ENCODE measurements at places on chromosomes 13 and 19.

GRCh38 chr13:19862481-19863313 lies 752 bp downstream of the ZMYM5 start:
- H3K36me3 ChIP-seq, result peaks cover 4% of the 10 kb centered on the region
- H3K4me3 ChIP-seq, result peak overlapping the region; percentile 97
- peak overlapping the region; percentile 92 for H3K27ac ChIP-seq
- H3K27me3 ChIP-seq, result no peaks in the 10 kb centered on the region
- peak; percentile 37 for DNase-seq

DNA sequence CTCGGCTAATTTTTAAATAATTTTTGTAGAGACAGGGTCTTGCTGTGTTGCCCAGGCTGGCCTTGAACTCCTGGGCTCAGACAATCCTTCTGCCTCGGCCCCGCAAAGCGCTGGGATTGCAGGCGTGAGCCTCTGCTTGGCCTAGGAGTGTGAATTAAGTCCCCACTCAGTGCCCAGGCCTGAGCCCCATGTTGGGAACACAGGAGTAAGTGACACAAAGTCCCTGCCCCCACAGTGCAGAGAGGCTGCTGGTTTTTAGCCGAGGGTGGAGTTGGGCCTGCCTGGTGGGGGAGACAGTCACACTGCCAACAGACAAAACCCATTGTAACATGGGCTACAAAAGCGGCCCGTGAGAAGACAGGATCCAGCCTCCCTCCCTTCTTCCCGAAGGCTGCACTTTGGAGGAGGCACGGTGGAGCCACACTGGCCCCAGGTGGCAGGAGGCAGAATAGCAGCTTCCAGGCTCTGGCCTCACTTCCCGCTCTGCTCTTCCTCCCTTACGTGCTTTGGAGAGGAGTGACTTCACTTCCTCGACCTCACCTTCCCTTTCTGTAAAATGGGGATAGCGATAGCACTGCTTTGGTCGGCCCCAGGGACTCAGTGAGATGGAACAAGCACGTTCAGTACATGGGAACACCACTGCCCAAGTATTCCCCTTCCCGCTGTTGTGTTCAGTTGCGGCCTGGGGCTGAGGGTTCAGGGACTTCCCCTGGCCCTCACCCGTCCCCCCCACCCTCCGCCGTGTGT lies 15.2 kb upstream of the EHD2 start:
- peaks cover 7% of the 10 kb centered on the region for H3K4me1 ChIP-seq
- DNase-seq, result peak; percentile 44
- H3K4me3 ChIP-seq, result no peak overlapping the region
- no peak overlapping the region for H3K27ac ChIP-seq
- H3K27me3 ChIP-seq, result no peaks in the 10 kb centered on the region

DNA sequence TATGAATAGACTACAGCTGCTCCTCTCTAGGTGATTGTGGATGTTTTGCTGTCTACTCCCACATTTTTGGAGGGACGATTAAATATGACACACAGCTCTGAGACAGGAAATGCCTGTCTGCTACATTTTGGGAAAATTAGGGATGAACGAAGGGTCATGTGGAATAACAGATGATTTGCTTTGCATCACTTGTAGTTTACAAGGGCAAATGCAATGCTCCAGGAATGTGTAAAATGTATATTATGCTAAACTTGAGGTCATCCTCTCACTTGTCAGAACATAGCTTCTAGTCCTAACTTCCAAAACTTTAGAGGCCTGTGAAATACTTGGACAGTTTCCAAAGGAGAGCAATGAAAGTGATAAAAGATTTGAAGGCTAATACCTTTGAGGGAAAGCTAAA lies 284.2 kb upstream of the DACH1 start:
- no peaks in the 10 kb centered on the region for H3K4me1 ChIP-seq
- H3K27me3 ChIP-seq, result no peaks in the 10 kb centered on the region
- no peaks in the 10 kb centered on the region for H3K36me3 ChIP-seq
- no peak for DNase-seq
- H3K27ac ChIP-seq, result no peak overlapping the region

GRCh38 chr19:19602713-19603324 lies 15.7 kb downstream of the PBX4 start:
- no peaks in the 10 kb centered on the region for H3K36me3 ChIP-seq
- no peaks in the 10 kb centered on the region for H3K27me3 ChIP-seq
- DNase-seq, result no peak
- H3K4me1 ChIP-seq, result peaks cover 14% of the 10 kb centered on the region

DNA sequence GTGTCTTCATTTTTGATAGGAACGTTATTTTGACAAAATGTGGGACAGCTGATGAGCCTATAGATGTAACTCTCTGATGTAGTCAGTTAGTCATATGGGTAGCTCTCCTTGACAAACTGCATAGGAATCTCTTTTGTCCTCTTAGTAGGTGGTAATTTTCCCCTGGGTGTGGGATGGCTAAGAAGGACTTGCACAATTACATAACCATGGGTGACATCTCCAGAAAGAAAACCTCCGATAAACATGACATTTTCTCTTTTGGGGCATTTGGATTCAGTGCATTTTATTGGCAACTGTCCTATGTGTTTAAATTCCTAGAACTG lies 41.8 kb downstream of the IGFL3 start:
- peaks cover 3% of the 10 kb centered on the region for H3K36me3 ChIP-seq
- no peaks in the 10 kb centered on the region for H3K4me1 ChIP-seq
- DNase-seq, result no peak
- H3K27me3 ChIP-seq, result peaks cover 17% of the 10 kb centered on the region
- H3K27ac ChIP-seq, result no peak overlapping the region

GRCh38 chr13:84439108-84439507 lies 556.8 kb upstream of the SLITRK1 start:
- H3K27me3 ChIP-seq, result no peaks in the 10 kb centered on the region
- no peak overlapping the region for H3K4me3 ChIP-seq
- H3K27ac ChIP-seq, result no peak overlapping the region
- H3K36me3 ChIP-seq, result no peaks in the 10 kb centered on the region
- no peak for DNase-seq
- no peaks in the 10 kb centered on the region for H3K4me1 ChIP-seq

GRCh38 chr19:27794494-27795042 lies 1418.4 kb downstream of the UQCRFS1 start:
- peaks cover 18% of the 10 kb centered on the region for H3K4me1 ChIP-seq
- H3K27me3 ChIP-seq, result no peaks in the 10 kb centered on the region
- no peak for DNase-seq
- peak overlapping the region; percentile 95 for H3K4me3 ChIP-seq
- peak overlapping the region; percentile 41 for H3K27ac ChIP-seq

DNA sequence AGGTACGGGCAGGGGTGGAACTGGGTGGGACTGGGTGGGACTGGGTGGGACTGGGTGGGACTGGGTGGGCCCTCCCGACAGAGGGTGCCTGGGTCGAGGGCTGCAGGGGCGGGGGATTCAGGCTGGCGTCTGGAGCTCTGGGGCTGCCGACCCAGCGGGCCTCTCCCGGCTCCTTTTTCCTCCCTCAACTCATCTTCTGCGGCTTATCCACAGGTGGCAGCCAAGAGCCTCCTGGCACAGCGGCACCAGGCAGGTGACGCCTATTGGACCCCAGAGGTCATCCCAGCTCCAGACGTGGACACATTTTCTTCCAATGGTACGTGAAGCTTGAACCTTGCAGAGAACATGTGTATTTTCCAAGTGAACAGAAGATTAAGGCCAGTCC lies 533 bp downstream of the ZNF544 start:
- H3K4me1 ChIP-seq, result peaks cover 22% of the 10 kb centered on the region
- no peaks in the 10 kb centered on the region for H3K27me3 ChIP-seq
- H3K36me3 ChIP-seq, result peaks cover 45% of the 10 kb centered on the region
- H3K27ac ChIP-seq, result no peak overlapping the region
- DNase-seq, result no peak

GRCh38 chr19:1521636-1522035 lies 2.2 kb upstream of the PLK5 start:
- H3K27me3 ChIP-seq, result peaks cover 32% of the 10 kb centered on the region
- peaks cover 5% of the 10 kb centered on the region for H3K4me1 ChIP-seq
- DNase-seq, result no peak
- H3K36me3 ChIP-seq, result no peaks in the 10 kb centered on the region
- no peak overlapping the region for H3K4me3 ChIP-seq
- H3K27ac ChIP-seq, result no peak overlapping the region

DNA sequence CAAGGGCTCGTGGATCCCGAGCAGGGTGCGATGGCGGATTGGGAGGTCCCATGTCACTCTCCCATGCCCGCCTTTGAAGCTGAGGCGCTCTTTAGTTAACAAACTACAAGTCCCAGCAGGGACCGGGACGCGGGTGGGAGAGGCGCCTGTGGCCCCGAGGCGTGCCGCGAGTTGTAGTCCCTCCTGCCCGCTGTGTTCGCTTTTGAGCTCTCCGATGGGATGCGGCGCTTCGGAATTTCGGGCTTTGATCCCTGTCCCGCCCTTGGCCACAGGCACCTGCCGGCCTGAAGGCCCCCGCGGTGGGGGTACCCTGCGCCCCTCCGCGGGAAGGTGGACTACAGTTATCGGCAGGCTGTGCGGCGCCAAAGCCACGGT lies 11.0 kb downstream of the CYTH2 start:
- peak overlapping the region; percentile 55 for H3K27ac ChIP-seq
- H3K36me3 ChIP-seq, result peaks cover 3% of the 10 kb centered on the region

All from memory B cell (primary cell).